ENCODE measurements at places on chromosomes 7 and 10.

DNA sequence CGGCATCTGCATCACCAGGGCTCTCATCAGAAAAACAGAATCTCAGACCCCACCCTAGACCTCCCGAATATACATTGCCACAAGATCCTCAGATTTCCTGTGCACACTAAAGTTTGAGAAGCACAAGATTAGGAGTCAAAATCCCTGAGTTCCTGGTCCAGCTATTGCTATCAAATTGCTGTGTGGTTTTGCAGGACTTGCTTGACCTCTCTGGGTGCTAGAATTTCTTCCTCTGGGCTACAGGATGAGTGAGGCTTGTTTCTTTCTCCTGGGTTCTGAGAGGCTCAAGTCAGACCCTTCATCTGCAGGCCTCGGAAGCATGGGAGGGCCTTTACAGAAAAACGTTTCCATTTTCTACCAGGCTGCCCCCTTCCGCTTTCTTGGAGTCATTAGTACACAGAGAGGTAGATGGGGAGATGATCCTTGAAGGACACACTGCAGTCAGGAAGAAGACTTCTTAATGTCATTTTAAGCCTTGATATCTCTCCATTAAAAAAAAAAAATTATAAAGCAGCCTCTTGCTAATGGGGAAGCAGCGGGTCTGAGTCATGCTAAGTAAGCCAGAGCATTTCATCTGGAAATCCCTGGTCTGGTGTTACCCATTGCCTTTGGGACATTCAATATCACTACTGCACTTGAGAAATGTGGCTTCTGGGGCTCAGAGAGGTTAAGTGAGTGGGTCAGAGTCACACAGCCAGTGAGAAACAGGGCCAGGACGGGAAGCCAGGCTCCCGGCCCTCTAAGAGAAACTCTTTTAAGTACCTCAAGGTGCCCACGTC lies 173.5 kb downstream of the KCNMA1 start:
- DNase-seq, result no peak

DNA sequence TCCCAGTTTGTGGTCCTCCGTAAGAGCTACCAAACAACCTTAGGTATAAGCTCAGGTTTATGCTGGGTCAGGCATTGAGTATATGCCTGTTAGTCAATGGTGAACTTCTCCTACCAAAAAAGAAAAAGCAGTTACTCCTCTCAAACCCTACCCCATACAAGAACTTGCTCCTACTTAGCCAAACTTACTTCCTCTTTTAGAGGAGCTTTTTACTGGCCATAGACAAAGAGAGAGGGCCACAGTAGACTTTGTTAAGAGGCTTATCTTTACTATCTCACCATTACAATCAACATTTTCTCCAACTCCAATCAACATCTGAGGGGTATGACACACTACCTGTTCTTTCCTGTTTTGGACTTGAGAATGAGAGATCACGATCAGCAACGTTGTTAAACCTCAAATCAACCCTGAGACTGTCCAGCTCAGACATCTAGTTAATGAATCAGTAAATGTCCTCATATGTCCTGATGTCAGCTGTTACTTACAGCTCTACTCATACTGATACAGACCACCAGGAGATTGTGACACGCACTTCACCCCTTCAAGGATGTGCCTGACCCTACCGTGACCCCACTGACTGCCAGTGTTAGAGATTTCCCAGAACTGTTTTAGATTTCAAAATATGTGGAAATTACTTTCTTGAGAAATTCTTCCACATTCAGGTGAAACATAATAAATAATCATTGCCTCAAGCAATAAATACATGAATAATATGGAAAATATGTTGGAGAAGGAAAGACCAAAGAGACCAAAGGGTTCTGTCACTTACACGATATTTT lies 18.4 kb upstream of the CCDC71L start:
- no peak for DNase-seq

- DNase-seq, result no peak
These were observed 190.1 kb upstream of the STK17A start for GRCh38 chr7:43392638-43393330.

DNA sequence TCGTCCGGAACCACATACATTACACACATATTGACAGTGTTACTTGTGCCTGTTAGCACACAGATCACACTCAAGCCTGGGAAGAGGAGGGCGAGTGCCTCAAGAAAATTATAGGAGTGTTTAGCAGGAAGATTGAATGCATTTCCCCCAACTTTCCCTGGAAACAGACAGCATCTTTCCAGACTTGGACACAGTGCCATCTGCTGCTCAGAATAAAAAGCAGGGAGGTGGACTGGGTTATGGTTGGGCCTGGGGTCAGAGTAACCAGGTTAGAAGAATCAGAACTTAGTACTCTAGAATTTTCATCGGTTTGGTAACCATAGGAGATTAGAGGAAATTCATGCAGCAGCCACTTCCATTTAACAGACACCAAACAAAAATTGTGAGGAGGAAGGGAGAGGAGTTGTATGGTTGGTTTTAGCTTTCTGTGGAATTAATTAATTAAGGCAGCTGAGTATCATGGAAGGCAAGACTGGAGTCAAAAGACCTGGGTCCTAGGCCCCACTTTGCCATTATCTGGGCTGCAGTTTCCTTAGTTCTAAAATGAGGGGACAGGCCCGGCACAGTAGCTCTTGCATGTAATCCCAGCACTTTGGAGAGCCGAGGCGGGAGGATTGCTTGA lies 43.4 kb upstream of the OPTN start:
- DNase-seq, result no peak

GRCh38 chr10:10985361-10985760 lies 32.3 kb upstream of the CELF2 start:
- no peak for DNase-seq

GRCh38 chr10:17923728-17924127 lies 28.0 kb upstream of the SLC39A12 start:
- no peak for DNase-seq

GRCh38 chr10:15084502-15084922 lies 4.1 kb downstream of the ACBD7 start:
- DNase-seq, result no peak

GRCh38 chr10:116470071-116470470 lies 42.4 kb downstream of the PNLIPRP3 start:
- DNase-seq, result no peak

DNA sequence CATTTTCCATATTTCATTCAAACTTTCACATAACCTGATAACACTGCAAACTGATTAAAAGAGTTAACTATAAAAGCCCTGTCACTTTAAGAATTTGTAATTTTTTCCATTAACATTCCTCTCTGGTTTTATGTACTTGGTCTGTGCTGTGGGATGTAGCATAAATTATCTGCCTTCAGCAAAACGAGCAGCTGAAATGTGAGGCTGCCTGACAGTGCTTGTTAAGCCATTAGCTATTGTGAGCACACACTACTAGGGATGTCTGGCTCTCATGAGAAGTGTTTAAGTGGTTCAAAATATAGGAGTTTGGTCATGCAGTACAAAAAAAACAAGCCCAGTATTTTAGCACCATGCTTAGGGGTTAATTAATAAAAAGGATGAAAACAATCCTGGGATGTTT lies 63.0 kb downstream of the HOXA1 start:
- DNase-seq, result no peak

- no peak for DNase-seq
These were observed 158.0 kb downstream of the PAXIP1 start for GRCh38 chr7:154844955-154845354.

DNA sequence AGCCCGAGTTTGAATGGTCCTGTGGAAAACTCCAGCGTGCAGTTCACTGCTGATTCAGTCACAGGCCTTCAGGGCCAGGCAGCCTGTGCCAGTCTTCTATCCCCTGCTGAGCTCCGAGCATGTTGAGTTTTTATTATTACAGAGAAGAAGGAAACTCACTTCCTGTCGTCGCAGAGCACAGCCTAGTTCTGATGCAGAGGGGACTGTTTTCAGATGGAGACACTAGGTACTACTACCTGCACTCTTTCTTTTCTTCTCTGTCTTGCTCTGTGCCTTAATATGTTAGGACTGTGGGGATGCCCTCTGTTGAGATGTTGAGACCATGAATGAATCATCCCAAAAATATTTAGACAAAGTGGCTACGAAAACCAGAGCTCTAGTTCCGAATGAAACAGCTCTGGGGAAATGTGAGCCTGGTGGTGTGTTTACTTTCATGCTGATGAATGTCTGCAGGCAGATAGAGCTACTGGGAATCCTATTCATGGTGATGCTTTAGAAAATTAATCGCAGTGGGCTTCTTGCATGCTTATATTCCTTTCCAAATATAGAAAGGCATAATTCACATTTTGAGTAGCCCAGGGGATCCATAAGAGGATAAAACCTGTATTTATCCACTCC lies 29.6 kb downstream of the CASP7 start:
- DNase-seq, result no peak

GRCh38 chr10:30430544-30431298 lies 3.3 kb upstream of the MAP3K8 start:
- no peak for DNase-seq

DNA sequence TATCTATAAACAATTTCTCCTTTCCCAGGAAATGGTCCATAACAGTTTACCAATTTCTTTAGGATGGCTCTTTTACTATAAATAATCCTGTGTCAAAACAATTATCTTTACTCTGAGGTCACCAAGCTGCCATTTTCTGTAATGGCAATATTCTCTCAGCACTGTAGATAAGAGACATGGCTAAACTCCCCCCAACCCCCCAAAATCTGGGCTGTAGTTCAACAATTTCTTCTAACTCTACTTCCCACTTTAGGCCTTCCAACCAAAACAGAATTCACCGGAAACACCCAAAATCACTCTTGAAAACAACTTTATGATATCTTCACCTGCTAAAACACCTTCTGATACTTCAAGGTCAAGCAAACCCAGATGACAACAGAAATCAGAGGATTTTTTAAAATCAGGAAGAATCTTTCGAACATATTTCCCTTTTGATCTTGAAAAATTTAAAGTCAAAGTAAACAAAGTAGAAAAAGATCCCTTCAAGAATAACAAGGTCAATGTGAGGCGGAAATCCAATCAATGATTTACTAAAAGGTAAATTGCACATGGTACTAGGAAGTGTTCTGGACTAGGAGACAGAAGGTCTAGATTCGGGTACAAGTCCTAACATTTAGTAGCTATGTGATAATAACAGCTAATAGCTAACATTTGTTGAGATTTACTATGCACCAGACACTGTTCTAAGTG lies 176.8 kb downstream of the CPEB3 start:
- DNase-seq, result no peak

DNA sequence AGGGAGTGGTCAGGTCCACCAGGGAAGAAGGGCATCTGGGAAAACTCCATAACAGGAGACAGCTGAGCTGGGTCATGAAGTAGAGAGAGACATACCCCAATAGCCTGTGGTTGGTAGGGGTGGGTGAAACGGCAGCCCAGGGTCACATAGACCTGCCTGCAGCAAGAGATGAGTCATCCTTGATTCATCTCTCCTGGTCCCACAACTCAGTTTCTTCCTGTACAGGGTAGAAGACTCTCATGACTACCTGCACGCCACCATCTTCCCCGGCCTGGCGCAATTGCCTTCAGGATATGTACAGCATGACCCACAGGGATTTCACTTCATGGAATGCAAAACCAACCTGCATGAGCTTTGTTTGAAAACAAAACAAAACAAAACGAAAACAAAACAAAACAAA lies 45.1 kb upstream of the ADAM12 start:
- no peak for DNase-seq

- DNase-seq, result no peak
These were observed 21.3 kb upstream of the FXYD4 start for GRCh38 chr10:43350156-43350555.

DNA sequence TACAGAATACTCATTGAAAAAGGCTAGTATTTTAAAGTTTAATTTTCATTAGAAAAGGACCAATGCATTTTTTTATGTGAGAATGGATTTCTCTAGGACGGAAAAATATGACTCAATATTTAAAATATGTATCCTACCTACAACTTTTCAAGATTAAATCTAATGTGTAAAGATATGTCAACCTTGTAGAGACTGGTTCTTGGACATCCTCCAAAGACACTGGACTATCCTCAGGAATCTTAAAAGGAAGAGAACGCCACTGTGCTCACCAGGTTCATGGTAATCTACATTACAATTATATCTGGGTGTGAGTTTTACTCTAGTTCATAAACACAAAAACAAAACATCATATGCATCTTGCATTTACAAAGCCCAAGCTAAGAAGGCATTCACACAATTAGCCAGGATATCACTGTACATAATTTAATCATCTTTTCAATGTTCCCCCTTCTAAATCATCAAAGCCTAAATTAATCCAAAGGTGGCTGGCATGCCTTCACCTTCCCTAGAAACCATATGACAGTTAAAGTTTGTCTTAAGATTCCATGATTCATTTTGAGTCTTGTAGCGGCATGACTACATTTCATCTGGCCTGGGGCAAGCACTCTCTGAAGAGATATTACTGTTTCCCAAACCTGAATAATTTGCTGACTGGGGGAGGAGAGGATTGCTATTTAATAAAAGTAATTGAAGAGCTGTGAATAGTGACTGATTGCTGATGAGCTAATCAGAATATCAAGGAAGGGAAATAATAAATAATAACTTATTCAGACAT lies 12.0 kb downstream of the SGCE start:
- no peak for DNase-seq

GRCh38 chr7:64870656-64871055 lies 32.4 kb upstream of the ZNF273 start:
- no peak for DNase-seq

- DNase-seq, result no peak
These were observed 311.0 kb downstream of the PTPRN2 start for GRCh38 chr7:158276414-158277218.

DNA sequence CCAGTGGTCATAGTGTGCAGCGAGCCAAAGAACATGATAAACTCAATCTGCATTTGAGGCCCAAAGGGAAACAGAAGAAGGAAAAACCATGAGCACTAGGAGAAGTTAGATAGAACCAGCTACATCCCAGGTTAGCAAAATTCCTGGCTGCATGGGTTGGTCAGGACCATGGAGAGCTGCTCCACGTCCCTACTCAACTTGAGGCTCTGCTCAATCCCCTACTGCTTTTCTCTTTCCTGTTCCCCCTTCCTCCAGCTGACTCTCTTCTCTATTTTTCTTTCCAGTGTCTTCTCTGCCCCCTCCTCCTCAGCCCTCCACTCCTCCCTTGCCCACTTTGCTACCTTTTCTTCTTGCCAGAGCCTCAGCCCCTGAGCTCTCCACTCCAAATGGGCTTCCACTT lies 21.9 kb upstream of the VSIR start:
- no peak for DNase-seq

- DNase-seq, result no peak
These were observed 202.8 kb downstream of the IPMK start for GRCh38 chr10:58064714-58065528.

GRCh38 chr10:88253-88652 lies 39.2 kb upstream of the TUBB8 start:
- no peak for DNase-seq

DNA sequence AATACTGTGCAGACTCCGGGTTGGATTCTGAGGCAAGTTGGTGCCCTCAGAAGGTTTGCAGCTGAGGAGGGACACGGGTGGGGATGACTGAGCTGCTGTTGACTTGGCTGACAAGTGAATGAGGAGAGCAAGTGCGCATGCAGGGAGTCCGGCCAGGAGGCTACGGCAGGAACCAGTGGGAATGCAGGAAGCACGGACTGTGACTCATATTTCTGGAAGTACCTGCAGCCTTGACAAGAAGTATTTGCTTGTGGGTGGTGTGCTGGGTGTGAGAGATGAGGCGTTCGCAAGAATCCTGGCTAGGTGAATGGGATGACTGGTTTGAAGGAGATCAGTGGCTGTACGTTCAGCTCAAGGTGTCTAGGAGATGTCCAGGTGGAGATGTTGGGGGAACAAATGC lies 30.8 kb upstream of the FXYD4 start:
- no peak for DNase-seq

GRCh38 chr7:111105269-111105668 lies 14.3 kb downstream of the LRRN3 start:
- DNase-seq, result no peak

GRCh38 chr7:70477036-70478010 lies 654.6 kb upstream of the GALNT17 start:
- DNase-seq, result no peak

All from esophagus squamous epithelium (tissue), 5 donors.